Vagina (tissue), 2 donors: ENCODE measurements at places on chromosomes 5 and 9.

DNA sequence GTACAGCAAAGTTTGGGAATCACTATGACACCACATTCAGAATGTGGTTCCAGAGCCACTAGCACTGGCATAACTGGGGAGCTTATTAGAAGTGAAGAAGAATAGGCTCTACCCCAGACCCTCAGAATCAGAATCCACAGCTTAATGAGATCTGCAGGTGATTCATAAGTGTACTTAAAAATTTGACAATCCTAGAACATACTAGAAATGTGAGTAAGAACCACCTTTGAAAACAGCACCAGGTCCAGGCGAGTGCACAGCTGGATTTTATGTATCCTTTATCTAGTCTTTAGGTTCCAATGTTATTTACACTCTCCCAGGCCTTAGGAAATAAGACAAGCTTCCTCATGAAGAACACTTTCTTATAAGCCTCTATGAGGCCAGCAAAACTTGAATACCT lies 149.0 kb downstream of the NFIB start:
- H3K27ac ChIP-seq, result no peak overlapping the region
- no peak overlapping the region for H3K4me3 ChIP-seq
- no peak for DNase-seq
- H3K36me3 ChIP-seq, result no peaks in the 10 kb centered on the region
- H3K27me3 ChIP-seq, result no peaks in the 10 kb centered on the region
- H3K4me1 ChIP-seq, result peaks cover 7% of the 10 kb centered on the region

GRCh38 chr5:138649316-138649720 lies 74.1 kb upstream of the HSPA9 start:
- no peaks in the 10 kb centered on the region for H3K27me3 ChIP-seq
- no peak overlapping the region for H3K27ac ChIP-seq
- H3K36me3 ChIP-seq, result no peaks in the 10 kb centered on the region

DNA sequence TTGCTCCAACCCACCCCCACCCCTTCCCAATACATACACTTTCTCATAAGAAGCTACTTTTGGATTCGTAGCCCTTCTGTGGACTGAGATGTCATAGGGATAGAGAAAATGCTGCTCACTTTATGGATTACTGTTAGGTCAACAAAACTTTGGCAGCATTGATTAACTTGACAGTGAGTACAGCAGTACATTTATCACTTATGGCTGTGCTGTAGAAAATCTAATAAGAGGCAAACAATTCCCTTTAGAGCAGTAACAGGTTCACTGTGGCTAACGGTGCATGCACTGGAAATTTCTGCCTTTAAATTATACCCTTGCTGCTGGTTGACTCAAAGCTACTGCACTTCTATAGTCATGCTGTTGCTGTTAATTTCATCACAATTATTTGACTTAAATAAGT lies 59.2 kb downstream of the PPIC start:
- H3K4me1 ChIP-seq, result no peaks in the 10 kb centered on the region
- no peaks in the 10 kb centered on the region for H3K27me3 ChIP-seq

- no peaks in the 10 kb centered on the region for H3K27me3 ChIP-seq
- no peak for DNase-seq
- H3K27ac ChIP-seq, result no peak overlapping the region
- peaks cover 15% of the 10 kb centered on the region for H3K4me1 ChIP-seq
- no peaks in the 10 kb centered on the region for H3K36me3 ChIP-seq
Observed at GRCh38 chr5:36388288-36388687, 86.6 kb upstream of the RANBP3L start.

GRCh38 chr5:72013766-72014624 lies 93.3 kb upstream of the MAP1B start:
- no peaks in the 10 kb centered on the region for H3K36me3 ChIP-seq
- H3K27me3 ChIP-seq, result no peaks in the 10 kb centered on the region
- H3K4me1 ChIP-seq, result no peaks in the 10 kb centered on the region

GRCh38 chr9:2406252-2406651 lies 215.3 kb upstream of the VLDLR start:
- no peak for DNase-seq
- no peak overlapping the region for H3K4me3 ChIP-seq
- no peak overlapping the region for H3K27ac ChIP-seq
- H3K27me3 ChIP-seq, result no peaks in the 10 kb centered on the region

GRCh38 chr9:91813176-91813795 lies 136.7 kb downstream of the ROR2 start:
- H3K36me3 ChIP-seq, result no peaks in the 10 kb centered on the region
- H3K27ac ChIP-seq, result no peak overlapping the region
- no peaks in the 10 kb centered on the region for H3K27me3 ChIP-seq

DNA sequence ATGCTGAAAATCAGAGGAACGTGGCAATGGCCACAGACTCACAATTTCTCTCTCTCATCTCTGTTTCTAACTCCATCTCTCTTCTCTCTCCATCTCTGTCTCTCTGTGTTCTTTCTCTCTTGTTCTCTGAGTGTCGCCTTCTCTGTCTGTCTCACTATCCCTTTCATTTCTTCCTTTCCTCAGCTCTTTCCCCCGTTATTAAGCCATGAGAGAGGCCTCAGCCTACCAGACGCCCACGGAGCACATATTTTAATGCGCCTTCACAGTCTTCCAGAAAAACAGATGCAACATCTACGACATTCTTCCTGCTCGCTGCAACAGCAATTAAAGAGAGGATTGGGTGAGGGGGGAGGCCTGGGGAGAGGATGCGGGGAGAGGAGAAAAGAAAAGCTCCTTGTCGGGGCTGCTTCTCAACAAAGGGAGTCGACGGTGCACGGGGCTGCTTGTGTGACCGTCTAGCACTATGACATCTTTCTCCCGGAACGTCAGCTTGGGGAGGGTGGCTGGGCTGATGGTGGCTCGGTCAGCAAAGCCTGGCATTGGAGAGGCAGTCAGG lies 37.7 kb upstream of the NEURL1B start:
- peaks cover 20% of the 10 kb centered on the region for H3K4me1 ChIP-seq
- no peak overlapping the region for H3K4me3 ChIP-seq
- no peak for DNase-seq
- H3K27ac ChIP-seq, result peak overlapping the region; percentile 81

- DNase-seq, result no peak
- H3K27me3 ChIP-seq, result no peaks in the 10 kb centered on the region
- no peak overlapping the region for H3K4me3 ChIP-seq
- H3K27ac ChIP-seq, result no peak overlapping the region
- no peaks in the 10 kb centered on the region for H3K4me1 ChIP-seq
- no peaks in the 10 kb centered on the region for H3K36me3 ChIP-seq
Observed at GRCh38 chr5:16805486-16805885, 130.6 kb downstream of the MYO10 start.
